ENCODE measurements at places on chromosomes 4 and X. TPM values are rescaled to one million over a fixed set of nuclear protein-coding genes. Genes with fewer than 3 reads are reported as not detected.

Gene SLC38A5
- 5.3 TPM for polyA plus RNA-seq

- DNase-seq, result no peak
Measured at GRCh38 chr4:94548571-94548970, 96.8 kb downstream of the PDLIM5 start.

DNA sequence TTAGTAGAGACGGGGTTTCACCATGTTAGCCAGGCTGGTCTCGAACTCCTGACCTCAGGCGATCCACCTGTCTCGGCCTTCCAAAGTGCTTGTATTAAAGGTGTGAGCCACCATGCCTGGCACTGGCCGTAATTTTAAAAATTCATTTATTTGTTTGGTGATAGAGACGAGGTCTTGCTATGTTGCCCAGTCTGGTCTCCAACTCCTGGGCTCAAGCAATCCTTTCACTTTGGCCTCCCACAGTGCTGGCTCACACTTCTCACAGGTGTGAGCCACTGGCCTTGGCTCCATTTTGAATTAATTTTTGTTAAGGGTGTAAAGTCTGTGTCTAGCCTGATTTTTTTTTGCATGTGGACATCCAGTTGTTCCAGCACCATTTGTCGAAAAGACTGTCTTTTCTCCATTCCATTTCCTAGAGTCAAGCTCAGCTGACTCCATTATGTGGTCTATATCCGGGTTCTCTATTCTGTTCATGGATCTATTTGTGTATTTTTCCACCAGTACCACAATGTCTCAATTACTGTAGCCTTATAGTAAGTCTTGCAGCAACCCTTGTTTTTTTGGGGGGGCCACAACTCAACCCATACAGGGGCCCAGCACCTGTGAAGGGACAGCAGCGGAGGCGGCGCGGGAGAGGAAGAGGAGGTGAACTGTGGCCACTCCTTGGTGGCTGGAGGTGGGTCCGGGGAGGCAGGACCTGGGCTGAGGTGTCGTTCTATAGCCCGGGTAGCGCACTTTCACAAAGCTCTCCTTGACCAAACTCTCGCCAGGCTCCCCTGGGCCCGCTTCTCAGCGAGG lies 1.5 kb upstream of the NSD2 start:
- no peak for DNase-seq

Gene MID1
- polyA plus RNA-seq, result 25.2 TPM

DNA sequence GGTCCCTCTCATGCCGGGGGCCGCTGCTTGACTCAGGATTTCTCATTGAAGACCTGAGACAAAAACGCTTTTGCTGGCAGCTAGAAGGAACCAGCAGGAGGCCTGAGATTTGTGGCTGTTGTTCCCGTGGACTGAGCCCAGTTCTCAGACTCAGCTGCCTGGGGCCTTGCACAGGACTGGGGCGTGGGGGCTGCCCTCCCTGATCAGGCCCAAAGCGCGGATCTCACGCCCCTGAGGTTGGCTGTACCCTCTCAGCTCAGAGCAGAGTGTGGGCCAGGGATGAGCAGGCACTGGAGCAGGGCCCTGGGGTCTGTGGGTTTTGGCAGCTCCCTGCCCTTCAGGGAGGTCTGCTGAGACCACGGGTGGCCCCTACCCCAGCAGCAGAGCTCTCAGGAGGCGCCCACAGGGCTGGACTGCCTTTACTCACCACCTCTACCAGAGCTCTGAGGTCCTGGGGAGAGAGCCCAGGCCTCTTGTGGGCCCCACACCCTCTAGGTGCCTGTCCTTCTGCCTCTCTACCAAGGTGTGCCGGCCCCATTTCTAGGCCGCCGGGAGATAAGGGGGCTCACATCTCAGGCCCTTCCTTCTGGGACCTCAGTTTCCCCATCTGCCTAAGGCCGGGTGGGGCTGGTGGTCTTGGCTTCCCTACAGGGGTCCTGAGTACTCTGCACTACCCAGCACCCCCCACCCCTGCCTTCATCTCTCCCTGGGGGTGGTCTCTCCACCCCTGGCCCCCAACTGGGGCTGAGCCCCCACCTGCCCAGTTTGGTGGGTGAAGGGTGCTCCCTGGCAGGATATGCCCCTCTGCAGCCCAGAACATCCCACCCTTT lies 5.6 kb downstream of the MSANTD1 start:
- no peak for DNase-seq

DNA sequence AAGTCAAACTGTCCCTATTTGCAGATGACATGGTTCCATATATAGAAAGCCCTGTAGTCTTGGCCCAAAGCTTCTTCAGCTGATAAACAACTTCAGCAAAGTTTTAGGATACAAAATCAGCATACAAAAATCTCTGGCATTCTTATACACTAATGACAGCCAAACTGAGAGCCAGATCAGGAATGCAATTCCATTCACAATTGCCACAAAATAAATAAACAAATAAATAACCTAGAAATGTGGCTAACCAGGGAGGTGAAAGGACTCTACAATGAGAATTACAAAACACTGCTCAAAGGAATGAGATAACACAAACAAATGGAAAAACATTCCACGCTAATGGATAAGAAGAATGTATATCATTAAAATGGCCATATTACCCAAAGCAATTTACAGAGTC lies 52.9 kb upstream of the CXCL8 start:
- no peak for DNase-seq

GRCh38 chr4:1473718-1474117 lies 67.5 kb upstream of the NKX1-1 start:
- DNase-seq, result no peak

Gene FAM9C
- 0.49 TPM for polyA plus RNA-seq

Gene KDR
- polyA plus RNA-seq, result 77.1 TPM

GRCh38 chr4:99408346-99408745 lies 26.8 kb downstream of the ADH7 start:
- no peak for DNase-seq

DNA sequence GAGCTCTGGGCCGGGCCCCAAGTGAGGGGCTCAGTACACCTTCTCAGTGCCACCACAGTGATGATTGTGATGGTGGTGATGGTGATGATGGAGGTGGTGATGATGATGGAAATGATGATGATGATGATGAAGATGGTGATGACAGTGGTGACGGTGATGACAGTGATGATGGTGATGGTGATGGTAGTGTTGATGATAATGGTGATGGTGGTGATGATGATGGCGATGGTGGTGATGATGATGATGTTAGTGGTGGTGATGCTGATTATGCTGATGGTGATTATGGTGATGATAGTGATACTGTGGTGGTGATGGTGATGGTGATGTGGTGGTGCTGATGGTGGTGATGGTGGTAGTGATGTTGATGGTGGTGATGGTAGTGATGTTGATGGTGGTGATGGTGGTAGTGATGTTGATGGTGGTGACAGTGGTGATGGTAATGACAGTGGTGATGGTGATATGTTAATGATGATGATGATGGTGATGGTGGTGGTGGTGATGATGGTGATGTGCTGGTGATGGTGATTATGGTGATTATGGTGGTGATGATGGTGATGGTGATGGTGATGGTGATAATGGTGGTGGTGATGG lies 29.9 kb downstream of the HMX1 start:
- no peak for DNase-seq

Gene C1GALT1C1
- polyA plus RNA-seq, result 39.4 TPM
